Liver (tissue), 10 donors: ENCODE measurements at places on chromosomes 6 and 20. TPM values are rescaled to one million over a fixed set of nuclear protein-coding genes. Genes with fewer than 3 reads are reported as not detected.

Gene AIF1
- 46.8 TPM for total RNA-seq

Gene LAMA4
- 4.5 TPM for total RNA-seq

GRCh38 chr6:42354702-42355101, 97.0 kb downstream of the TRERF1 start:
- no peak for DNase-seq

DNA sequence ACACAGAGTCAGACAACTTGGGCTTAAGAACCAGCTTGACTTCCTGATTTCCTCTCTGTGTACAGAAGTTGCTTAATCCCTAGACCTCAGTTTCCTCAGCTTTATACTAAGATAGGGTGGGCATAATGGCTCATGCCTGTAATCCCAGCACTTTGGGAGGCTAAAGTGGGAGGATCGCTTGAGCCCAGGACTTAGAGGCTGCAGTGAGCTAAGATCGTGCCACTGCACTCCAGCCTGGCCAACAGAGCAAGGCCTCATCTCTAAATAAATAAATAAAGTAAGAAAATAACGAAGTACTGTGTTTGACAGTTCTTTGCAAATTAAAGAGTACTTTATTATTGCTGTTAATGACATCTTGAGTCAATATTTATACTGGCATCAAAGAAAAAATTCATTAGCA, 41.7 kb downstream of the CNKSR3 start:
- no peak for DNase-seq

- no peak for DNase-seq
These were observed 546 bp downstream of the CRNKL1 start for GRCh38 chr20:20051767-20052073.

- DNase-seq: no peak
These were observed 33.7 kb upstream of the PAQR8 start for GRCh38 chr6:52328303-52328662.

DNA sequence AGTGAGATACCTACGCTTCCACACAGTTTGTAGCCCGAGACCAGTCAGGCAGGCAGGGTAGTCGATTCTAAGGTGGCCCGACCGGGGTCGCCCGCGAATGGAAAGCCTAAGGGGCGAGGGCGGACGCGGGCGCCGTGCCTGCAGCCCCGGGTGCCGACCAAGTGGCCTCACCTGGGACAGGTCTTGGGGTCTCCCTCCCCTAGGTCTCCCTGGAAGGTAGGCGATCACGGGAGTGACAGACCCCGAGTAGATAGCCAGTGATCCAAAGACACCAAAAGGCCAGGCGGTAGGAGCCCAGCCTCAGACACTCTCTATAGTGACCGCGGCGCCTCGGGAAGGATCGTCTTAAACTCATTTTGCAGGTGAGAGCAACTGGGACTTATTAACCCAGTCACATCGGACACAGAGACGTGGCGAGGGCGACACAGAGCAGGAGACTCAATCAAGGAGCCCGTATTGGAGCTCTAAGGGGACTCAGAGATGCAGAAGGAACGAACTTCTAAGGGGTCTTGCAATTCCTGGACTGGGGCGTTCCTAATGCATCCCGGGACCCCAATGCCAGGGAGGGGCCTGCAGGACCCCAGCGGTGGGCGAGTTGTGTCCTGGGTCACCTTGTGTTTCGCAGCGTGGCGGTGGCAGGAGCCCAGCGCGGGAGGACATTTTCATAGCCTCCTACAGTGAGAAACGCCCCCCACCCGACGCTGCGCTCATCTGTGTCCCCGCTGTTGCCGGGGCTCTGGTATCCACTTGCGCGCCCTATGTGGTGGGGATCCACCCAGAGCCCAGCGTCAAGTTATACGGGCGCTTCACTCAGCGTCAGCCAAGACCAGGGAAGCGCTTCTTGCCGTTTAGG, 2.1 kb upstream of the VSX1 start:
- DNase-seq: no peak
